ENCODE measurements at places on chromosomes 5 and 9. TPM values are rescaled to one million over a fixed set of nuclear protein-coding genes. Genes with fewer than 3 reads are reported as not detected.

Gene PHF24
- not detected for total RNA-seq

Gene CETN3
- total RNA-seq, result 61.3 TPM

Gene SH3PXD2B
- 11.5 TPM for total RNA-seq

Gene WNK2
- total RNA-seq, result 4.5 TPM

Gene TEK
- not detected for total RNA-seq

Gene DCAF10
- total RNA-seq, result 21.8 TPM
